ENCODE measurements at places on chromosomes 11 and 22. TPM values are rescaled to one million over a fixed set of nuclear protein-coding genes. Genes with fewer than 3 reads are reported as not detected.
A peak's percentile ranks its signal among the peaks of the same experiment; 100 is the strongest.

The OR2AG1 gene
- not detected for total RNA-seq

The SCGB1C1 gene
- total RNA-seq, result not detected

DNA sequence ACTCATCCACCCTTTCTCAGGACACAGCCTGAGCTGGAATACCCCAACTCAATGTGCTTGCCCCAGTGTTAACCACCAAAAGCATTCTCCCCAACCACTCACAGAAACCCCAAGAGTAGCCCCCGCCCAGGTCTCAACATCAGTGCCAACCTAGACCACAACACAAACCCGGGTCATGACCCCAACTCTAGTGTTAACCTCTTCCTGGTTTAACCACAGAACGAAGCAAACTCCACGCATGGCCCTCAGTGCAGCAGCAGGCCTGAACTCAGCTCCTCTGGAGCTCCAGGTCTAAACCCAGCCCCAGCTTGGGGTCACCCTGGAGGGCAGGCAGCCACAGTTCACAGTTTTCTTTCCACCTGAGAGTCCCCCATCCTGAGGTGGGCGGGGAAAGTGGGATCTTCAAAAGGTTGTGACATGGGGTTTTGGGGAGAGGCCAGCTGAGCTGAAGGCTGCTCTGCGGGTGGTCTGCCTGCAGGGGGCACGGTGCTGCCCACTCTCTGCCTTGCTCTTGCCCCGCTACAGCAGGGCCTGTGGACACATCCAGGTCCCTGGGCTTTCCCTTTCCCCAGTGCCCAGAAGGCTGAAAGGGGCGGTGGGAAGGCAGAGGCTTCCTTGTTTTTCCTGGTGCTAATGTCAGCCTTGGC lies 37.9 kb downstream of the NECTIN1 start:
- H3K4me3 ChIP-seq, result no peak overlapping the region
- no peaks in the 10 kb centered on the region for H3K36me3 ChIP-seq
- H3K27ac ChIP-seq, result no peak overlapping the region
- H3K27me3 ChIP-seq, result no peaks in the 10 kb centered on the region
- no peaks in the 10 kb centered on the region for H3K4me1 ChIP-seq

- no peaks in the 10 kb centered on the region for H3K36me3 ChIP-seq
- H3K27ac ChIP-seq, result no peak overlapping the region
- H3K4me3 ChIP-seq, result no peak overlapping the region
- no peaks in the 10 kb centered on the region for H3K4me1 ChIP-seq
These were observed 22.9 kb upstream of the TLCD5 start for GRCh38 chr11:120302001-120302805.

- no peaks in the 10 kb centered on the region for H3K4me1 ChIP-seq
- H3K27me3 ChIP-seq, result no peaks in the 10 kb centered on the region
- H3K4me3 ChIP-seq, result no peak overlapping the region
These were observed 74.6 kb downstream of the ARHGEF12 start for GRCh38 chr11:120410622-120411380.

- no peak for DNase-seq
- peaks cover 5% of the 10 kb centered on the region for H3K36me3 ChIP-seq
- no peak overlapping the region for H3K27ac ChIP-seq
- no peaks in the 10 kb centered on the region for H3K27me3 ChIP-seq
These were observed 129.7 kb downstream of the ARHGAP42 start for GRCh38 chr11:100816823-100817222.

- H3K4me1 ChIP-seq, result peaks cover 43% of the 10 kb centered on the region
- no peak overlapping the region for H3K4me3 ChIP-seq
- no peak for DNase-seq
- H3K27ac ChIP-seq, result peak overlapping the region; percentile 20
These were observed 5.0 kb downstream of the CRKL start for GRCh38 chr22:20922141-20922751.

DNA sequence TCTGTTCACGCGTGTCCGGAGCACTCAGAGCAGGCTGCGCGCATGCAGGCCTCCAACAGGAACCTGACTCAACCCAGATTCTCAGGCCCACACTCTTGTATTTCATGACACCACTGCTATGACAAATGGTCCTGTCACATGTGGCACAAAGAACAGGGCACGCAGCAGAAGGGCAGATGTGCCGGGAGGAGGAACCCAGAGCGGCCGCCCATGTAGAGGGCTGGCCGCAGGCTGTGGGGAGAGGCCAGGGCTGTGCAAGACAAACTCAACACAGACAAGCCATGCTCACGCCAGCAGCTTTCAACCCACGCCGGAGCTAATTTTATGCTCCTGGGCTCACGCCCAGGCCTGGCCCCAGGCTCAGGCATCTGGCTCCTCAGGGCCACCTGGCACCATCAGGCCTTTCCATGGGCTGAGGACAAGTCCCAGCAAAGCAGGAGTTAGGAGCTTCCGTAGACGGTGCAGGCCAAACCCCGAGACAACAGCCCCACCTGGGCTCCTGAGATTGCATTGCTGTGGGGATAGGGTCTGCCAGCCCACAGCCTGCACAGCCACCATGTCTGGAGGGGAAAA lies 40.0 kb downstream of the DUSP8 start:
- H3K36me3 ChIP-seq, result peaks cover 35% of the 10 kb centered on the region
- DNase-seq, result no peak
- H3K27me3 ChIP-seq, result no peaks in the 10 kb centered on the region
- H3K4me3 ChIP-seq, result no peak overlapping the region
- no peaks in the 10 kb centered on the region for H3K4me1 ChIP-seq

- H3K36me3 ChIP-seq, result peaks cover 17% of the 10 kb centered on the region
- no peaks in the 10 kb centered on the region for H3K27me3 ChIP-seq
- no peak overlapping the region for H3K27ac ChIP-seq
- DNase-seq, result no peak
These were observed 8.6 kb downstream of the REXO2 start for GRCh38 chr11:114447892-114448291.

DNA sequence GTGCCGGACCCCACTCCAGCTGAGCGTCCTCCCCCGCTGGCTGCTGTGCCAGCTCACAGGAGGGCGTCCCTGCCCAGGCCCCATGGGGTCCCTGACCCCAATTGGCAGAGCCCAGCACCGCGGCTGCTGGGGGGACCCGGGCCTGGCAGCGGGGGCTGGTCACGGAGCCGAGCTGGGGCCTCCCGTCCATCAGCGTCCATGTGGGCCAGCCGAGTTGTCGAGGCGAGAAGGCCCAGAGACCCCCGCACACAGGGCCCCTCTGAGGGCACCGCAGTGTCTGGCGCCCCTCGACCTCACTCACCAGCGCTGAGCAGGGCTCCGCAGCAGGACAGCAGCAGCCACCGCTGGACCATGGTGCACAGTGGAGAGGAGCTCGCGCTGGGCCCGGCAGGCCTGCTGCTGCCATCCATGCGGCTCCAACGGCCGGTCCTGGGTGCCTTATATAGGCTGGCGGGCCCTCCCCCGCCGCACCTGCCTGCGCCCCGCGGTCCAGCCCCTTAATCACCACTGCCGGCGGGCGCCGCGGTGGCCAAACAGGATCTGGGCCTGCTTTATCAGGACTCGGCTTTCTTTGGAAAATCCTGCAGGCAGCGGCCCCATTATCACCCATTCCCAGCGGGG lies at the start of gene MUC6:
TSS of gene MUC6 (minus strand) at position 416 of the 621 bp plus-strand sequence. CDS start at position 353, 63 bp downstream.
- DNase-seq, result no peak
- H3K4me3 ChIP-seq, result no peak within 1 kb of the TSS
- no peaks in the 10 kb centered on the region for H3K36me3 ChIP-seq
- H3K27ac ChIP-seq, result no peak within 1 kb of the TSS
- H3K27me3 ChIP-seq, result no peaks in the 10 kb centered on the region

Measured in B cell (primary cell).